Cardiac muscle cell (in vitro differentiated cells and primary cell): ENCODE measurements at places on chromosomes 2 and 18. TPM values are rescaled to one million over a fixed set of nuclear protein-coding genes. Genes with fewer than 3 reads are reported as not detected.

KCNG2 gene
- not detected in 2 replicates for total RNA-seq

CDH19 gene
- not detected in 2 replicates for total RNA-seq

CAPN14 gene
- total RNA-seq, result 0.21 and 0.39 TPM in 2 replicates

CERS6 gene
- total RNA-seq, result 23.4 and 26.6 TPM in 2 replicates

APOB gene
- total RNA-seq, result 0.07 and 0.15 TPM in 2 replicates

SP9 gene
- total RNA-seq, result not detected in 2 replicates

PSMA8 gene
- not detected in 2 replicates for total RNA-seq

LCT gene
- 0.03 TPM in 1 of 2 replicates, not detected in the other for total RNA-seq

- H3K36me3 ChIP-seq, result no peaks in the 10 kb centered on the region
- peak; percentile 30 for DNase-seq
Observed at GRCh38 chr2:104408266-104408665, 445.6 kb upstream of the POU3F3 start.

DNA sequence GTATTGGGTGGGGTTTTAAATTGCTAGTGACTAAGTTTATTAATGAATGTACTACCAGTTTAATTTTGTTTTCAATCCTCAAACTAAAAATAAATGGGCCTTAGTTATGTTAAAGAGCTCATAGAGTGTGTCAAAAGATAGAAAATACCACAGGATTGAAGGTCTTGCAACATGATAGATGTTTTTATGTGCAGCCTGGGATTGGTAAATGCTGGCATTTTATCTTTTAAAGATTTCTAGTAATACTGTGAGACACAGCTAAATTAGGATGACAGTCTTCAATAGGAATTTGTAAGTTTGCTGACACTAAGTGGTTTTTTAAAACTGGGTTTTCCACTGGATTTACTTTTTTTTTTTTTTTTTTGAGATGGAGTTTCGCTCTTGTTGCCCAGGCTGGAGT is 122.3 kb downstream of the HAUS1 start:
- H3K27ac ChIP-seq, result no peak overlapping the region
- H3K4me1 ChIP-seq, result peaks cover 29% of the 10 kb centered on the region
- H3K36me3 ChIP-seq, result no peaks in the 10 kb centered on the region
- DNase-seq, result no peak
- no peak overlapping the region for H3K4me3 ChIP-seq

DNA sequence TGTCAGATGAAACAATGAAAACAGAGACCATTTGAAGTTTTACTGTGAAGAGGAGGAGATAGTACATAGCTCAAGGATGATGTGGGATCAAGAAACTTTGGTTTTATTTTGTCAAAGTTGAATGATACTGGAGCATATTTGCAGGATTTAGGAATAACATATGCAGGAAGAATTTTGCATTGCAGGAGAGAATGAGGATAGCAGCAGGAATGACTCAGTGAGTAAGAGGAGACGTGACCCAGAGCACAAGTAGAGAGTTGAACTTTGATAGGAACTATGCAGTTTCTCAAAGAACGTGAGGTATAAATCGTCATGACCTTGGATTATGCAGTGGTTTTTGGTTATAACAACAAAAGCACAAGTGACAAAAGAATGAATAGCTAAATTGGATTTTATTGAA is 47.7 kb downstream of the MAPRE2 start:
- no peak overlapping the region for H3K4me3 ChIP-seq
- H3K4me1 ChIP-seq, result peaks cover 30% of the 10 kb centered on the region
- DNase-seq, result no peak
- no peak overlapping the region for H3K27ac ChIP-seq

DNA sequence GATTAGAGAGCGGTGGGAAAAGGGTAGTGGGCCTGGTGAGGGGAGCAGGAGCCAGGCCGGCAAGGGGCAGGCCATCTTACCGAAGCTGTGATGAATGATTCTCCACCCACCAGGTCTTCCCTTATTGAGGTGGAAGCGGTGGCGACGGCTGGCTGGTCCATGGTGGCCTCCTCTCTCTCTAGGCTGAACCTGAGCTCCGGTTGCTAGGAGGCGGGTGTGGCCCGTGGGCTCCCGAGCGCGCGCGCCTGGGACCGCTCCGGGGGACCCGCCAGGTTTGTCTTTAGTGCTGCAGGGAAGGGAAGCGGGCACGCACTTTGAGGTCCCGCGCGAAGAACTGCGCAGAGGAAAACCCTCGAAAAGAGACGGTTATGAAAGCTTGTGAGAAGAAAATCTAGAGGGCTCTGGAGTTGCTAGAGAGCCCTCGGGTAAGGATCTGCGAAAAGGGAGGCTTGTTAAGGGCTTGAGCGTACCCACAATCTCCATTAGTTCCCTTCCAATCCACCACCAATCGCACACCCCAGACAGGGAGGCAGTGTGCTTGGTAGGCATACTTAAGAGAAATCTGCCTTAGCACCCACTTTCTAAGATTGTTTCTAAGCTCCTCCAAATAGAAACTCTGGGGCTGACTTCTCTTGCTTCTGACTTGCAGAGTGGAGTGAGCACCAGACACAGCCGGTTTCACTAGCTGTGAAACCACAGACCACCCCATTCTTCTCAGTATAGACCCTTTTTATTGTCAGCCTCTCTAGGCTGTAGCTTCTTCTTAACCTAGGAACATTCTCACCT is at the start of gene STPG4:
TSS of gene STPG4 (minus strand) at position 218 of the 786 bp plus-strand sequence. CDS start at position 161, 57 bp downstream.
- H3K36me3 ChIP-seq, result peaks cover 20% of the 10 kb centered on the region
- no peaks in the 10 kb centered on the region for H3K4me1 ChIP-seq
- no peak for DNase-seq
- no peaks in the 10 kb centered on the region for H3K27me3 ChIP-seq

DNA sequence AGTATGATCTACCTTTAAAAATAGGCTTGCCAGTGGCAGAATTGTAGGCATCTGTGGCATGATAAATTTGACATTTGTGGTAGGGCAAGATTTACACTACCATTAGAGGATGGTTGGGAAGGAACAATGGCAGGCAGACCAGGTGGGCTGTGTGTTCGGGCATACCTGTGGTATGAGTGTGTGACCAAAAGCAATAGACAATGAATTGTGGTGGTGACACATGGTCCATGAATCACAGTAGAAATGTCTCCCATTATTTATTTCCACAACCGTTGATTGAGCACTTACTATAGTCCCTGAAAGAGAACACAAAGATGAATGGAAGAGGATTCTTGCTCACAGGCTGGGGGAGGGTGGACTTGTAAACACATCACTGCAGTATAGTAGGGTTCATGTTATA is 29.9 kb upstream of the RUFY4 start:
- no peak for DNase-seq
- H3K4me3 ChIP-seq, result no peak overlapping the region
- H3K36me3 ChIP-seq, result no peaks in the 10 kb centered on the region

- H3K4me1 ChIP-seq, result no peaks in the 10 kb centered on the region
- H3K36me3 ChIP-seq, result no peaks in the 10 kb centered on the region
- DNase-seq, result peak; percentile 91
- H3K27ac ChIP-seq, result no peak within 1 kb of the TSS
- peaks cover 32% of the 10 kb centered on the region for H3K27me3 ChIP-seq
Observed at GRCh38 chr2:232633413-232634205, at the start of gene EFHD1. Gene EFHD1, plus strand, starts transcription at chr2:232633604. Its CDS starts 101 bp downstream, at chr2:232633705.

DNA sequence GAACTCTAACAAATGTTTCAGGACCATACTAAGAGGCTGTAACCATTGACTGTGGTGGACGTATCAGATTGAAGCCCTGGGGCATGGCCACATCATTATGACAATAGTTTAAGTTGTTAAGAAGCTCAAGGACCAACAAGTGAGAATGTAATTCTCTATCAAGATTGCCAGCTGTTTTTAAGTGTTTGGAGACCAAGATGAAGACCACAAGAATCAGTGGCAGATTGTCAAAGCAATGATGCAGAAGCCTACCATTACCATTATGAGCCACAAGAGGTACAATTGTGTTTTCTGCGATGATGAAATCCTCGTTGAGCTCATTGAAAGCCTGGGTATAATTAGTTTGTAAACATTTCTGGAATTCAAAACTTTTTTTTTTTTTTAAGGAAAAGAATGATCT is 261.1 kb upstream of the ZEB2 start:
- no peak overlapping the region for H3K4me3 ChIP-seq
- H3K36me3 ChIP-seq, result no peaks in the 10 kb centered on the region
- H3K27ac ChIP-seq, result no peak overlapping the region
- H3K27me3 ChIP-seq, result no peaks in the 10 kb centered on the region

DNA sequence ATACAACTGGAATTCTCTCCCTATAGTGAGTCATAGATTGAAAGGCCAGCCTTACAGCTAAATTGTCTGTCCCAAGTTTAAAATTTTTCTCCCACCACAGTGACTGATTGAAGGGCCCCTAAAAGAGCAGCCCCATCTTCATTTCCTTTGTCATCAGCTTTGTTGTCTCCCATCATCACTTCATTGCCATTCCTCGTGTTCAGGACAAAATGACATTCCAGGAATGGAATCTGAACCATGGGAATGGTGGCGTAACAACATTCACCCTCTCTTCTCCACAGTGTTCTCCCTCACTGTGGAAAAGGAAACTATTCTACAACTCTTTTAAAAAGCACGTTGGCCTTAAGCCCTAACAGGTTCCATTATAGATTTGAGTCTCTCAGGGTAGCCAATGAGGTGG is 52.1 kb downstream of the PSTPIP2 start:
- no peaks in the 10 kb centered on the region for H3K36me3 ChIP-seq
- H3K4me1 ChIP-seq, result no peaks in the 10 kb centered on the region
- no peak overlapping the region for H3K4me3 ChIP-seq
- H3K27ac ChIP-seq, result no peak overlapping the region

GRCh38 chr18:48621240-48621639 is 82.4 kb downstream of the CTIF start:
- H3K27ac ChIP-seq, result no peak overlapping the region

GRCh38 chr2:30193104-30193681 is 38.1 kb upstream of the LBH start:
- no peaks in the 10 kb centered on the region for H3K27me3 ChIP-seq
- peak overlapping the region; percentile 92 for H3K27ac ChIP-seq
- H3K4me1 ChIP-seq, result peaks cover 40% of the 10 kb centered on the region

GRCh38 chr2:112995346-112995920 is 9.8 kb upstream of the IL36A start:
- H3K4me3 ChIP-seq, result no peak overlapping the region
- no peaks in the 10 kb centered on the region for H3K36me3 ChIP-seq
- no peak overlapping the region for H3K27ac ChIP-seq
- H3K27me3 ChIP-seq, result no peaks in the 10 kb centered on the region
- no peak for DNase-seq
- no peaks in the 10 kb centered on the region for H3K4me1 ChIP-seq

GRCh38 chr2:39728941-39729351 is 50.1 kb downstream of the THUMPD2 start:
- no peak overlapping the region for H3K27ac ChIP-seq
- H3K36me3 ChIP-seq, result no peaks in the 10 kb centered on the region

GRCh38 chr2:219592736-219593135 is 4.9 kb upstream of the STK11IP start:
- H3K4me3 ChIP-seq, result no peak overlapping the region

- H3K27me3 ChIP-seq, result no peaks in the 10 kb centered on the region
- H3K27ac ChIP-seq, result no peak overlapping the region
- no peaks in the 10 kb centered on the region for H3K4me1 ChIP-seq
- DNase-seq, result peak; percentile 34
- no peak overlapping the region for H3K4me3 ChIP-seq
- H3K36me3 ChIP-seq, result no peaks in the 10 kb centered on the region
Observed at GRCh38 chr2:179595284-179595683, 266.1 kb downstream of the ZNF385B start.

GRCh38 chr2:100235098-100235497 is 87.2 kb downstream of the LONRF2 start:
- DNase-seq, result no peak
- no peak overlapping the region for H3K27ac ChIP-seq
- no peaks in the 10 kb centered on the region for H3K27me3 ChIP-seq

DNA sequence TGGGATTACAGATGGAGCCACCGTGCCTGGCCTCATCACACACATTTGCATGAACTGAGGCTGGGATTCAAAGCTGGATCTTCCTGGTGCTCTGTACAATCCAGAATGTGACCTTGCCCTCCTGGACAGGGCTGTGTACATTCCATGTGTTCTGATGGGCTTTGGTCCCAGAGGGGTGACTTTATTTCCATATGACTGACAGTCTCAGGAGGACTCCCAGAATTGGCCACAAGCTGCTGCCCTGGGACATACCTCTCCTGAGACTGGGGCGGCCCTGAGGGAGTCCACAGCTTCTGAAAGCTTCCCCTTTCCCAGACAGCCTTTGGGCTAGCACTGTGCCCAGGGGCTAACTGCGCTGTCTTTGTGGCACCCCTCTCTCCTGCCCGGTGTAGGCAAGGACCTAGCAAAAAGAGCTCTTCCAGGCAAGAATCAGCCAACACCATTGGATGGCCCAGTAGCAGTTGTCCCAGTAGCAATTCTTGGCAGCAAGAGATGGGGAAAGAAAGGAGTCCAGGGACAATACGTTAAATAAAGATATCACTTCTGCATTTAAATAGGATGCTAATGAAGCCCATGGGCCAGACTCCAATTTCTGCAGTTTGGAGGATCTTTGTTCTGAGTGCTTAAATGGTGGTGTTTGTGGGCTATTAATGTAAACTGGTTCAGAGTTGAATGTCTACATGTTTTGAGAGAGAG is 26.4 kb upstream of the ZNF532 start:
- no peaks in the 10 kb centered on the region for H3K27me3 ChIP-seq
- DNase-seq, result no peak
- no peaks in the 10 kb centered on the region for H3K36me3 ChIP-seq
- H3K27ac ChIP-seq, result no peak overlapping the region
- H3K4me1 ChIP-seq, result peaks cover 4% of the 10 kb centered on the region

DNA sequence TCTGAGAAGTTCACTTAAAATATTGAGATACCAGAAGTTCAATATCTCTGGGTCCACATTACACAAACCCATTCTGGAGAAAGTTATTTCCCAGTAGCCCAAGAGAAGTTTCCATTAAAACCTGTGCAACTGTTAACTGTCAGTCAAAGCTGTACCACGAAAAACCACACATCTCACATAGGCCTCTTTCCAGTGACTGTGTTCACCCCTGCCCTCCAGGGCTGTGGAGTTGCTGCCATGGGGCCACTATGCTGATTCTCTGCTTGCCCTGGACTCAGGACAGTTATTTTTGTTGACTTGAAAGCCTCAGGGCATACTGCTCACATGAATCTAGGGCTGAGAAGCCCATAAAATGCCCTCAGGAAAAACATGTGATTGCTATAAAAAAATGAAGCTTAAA is 153.8 kb downstream of the PIEZO2 start:
- H3K4me1 ChIP-seq, result no peaks in the 10 kb centered on the region
- no peaks in the 10 kb centered on the region for H3K36me3 ChIP-seq
- no peak for DNase-seq
- H3K27ac ChIP-seq, result no peak overlapping the region

DNA sequence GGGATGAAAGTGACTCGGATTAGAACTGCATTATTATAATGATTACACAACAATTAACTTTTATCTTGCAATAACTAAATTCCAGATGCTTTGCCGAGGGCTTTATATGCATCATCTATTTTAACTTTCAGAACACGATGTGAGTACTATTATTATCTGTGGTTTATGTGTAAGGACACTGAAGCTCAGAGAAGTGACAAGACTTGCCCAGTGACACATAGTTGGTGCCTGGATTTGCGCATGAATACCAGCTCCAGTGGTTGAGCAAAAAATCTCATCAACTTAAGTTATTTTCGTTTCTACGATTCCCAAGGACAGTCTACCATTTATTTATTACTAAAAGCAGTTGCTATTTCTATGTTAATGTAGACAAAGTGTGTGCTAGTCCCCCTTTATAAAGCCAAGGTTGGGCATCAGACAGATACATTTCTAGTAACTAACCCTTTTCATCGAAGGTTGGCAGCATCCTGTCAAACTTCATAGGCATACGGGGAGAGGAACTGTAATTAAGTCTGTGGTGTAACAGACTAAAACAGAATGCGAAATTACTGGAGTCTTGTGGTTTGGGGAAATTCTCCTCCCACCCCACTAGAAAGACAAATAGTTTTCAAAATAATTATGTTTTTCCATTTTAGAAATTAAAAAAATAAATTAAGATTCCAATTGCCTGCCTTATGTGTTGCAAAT is 73.2 kb upstream of the BOD1L2 start:
- peaks cover 4% of the 10 kb centered on the region for H3K4me1 ChIP-seq
- H3K36me3 ChIP-seq, result no peaks in the 10 kb centered on the region
- H3K4me3 ChIP-seq, result no peak overlapping the region
- H3K27me3 ChIP-seq, result no peaks in the 10 kb centered on the region
- H3K27ac ChIP-seq, result no peak overlapping the region
- DNase-seq, result no peak
